ENCODE measurements at places on chromosomes 4 and X. TPM values are rescaled to one million over a fixed set of nuclear protein-coding genes. Genes with fewer than 3 reads are reported as not detected.

DNA sequence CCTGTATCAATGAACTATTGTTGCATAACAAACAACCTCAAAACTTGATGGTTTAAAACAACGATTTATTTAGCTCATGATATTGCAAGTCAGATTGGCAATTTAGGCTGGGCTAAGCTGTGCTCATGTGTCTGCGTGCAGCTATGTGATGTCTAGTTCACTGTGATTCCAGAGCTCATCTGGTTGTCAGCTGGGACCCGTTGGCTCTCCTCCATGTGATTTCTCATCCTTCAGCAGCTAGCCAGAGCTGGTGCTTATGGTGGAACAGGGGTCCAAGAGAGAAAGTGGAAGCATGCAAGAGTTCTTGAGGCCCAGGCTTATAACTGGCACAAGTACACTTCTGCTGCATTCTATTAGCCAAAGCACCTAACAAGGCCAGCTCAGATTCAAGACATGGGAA, 28.8 kb upstream of the TRPC3 start:
- DNase-seq: no peak

DNA sequence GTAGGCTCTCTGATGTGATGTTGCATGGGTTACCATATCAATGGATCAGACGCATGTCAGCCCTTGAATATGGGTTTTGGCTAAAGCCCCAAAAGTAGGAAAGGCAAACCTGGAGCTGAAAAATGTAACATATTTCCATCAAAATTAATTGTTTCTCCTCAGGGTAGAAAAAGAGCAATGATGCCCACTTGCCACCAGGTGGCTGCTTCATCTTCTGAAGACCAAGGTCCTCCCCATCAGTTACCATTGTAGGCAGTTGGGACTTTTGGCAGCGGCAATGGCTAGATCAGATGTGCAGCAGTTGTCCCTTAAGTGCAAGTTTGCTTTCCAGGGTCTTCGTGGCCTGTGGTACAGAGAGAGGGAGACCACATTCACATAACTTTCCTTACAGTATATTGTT, 118.2 kb downstream of the NAF1 start:
- no peak for DNase-seq

Gene FRMPD4
- total RNA-seq: 0.83 TPM

DNA sequence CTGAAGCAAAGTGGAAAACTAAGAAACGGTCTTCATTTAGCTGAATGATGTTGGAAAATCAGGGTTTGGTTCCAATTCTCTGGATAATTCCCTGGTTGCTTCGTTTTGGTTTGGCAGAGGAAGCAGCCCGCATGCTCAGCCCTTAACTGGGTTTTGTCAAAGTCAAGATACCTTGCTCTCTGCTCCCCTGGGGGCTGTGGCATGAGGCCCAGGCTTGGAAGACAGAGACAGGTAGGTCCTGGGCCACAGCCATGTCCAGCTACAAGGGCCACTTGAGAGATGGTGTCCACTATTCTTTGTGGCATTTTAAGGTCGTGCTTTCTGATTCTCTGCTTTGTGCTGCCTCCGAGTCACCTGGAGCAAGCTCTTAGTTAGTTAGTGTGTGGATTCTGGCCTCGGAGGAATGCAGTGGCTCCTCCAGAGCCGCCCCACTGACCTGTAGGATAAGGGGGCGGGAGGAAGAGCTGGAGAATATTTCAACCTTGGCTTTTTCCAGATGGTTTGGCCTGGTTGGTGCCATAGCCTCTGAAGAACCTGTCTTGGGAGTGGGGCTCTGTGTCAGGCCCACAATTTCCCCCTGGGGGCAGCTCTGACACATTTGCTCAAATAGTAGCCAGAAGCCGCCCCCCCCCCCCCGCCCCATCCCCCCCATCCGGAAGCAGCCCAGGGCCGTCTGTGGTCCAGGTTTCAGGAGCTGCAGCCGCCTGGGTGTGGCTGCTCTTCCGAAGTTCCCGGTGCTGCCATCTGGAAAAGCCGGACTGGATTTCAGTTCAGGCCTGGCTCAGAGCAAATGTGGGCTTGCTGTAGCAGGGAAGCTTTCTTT, 147.1 kb downstream of the NHS start:
- no peak for DNase-seq

DNA sequence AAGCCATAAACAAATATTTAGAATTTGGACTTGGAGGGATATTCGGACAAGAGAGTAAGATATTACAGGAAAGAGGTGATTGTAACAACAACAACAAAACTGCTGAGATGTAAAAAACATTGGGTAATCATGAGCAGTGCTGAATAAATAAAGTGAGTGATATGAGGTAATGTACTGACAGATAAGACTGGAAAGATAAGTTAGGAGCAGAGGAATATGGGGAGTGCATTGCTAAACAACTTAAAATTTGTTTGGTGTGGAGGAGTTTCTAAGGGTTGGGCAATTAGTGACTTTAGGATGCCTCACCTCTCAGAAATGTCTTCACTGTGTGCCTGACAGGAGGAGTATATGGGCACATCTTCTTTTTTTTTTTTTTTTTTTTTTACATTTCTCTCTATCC, 637.8 kb upstream of the GRIA3 start:
- DNase-seq: no peak

DNA sequence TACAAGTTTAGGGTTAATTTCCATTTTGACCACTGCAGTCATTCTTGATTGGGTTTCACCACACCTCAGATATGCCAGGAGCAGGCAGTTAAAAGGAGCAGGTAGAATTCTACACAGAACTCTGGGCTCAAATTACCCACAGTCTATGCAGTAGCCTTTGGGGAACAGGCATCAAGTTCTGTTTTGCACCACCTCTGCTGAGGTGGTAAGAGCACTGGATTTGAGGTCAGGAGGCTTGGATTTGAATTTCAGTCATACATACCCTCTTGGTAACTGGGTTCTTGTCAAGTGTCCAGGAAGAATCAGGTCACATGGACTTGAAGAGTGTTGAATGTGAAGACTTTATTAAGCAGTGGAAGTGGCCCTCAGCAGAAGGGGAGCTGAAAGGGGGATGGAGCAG, 40.4 kb upstream of the PGK1 start:
- DNase-seq: no peak

DNA sequence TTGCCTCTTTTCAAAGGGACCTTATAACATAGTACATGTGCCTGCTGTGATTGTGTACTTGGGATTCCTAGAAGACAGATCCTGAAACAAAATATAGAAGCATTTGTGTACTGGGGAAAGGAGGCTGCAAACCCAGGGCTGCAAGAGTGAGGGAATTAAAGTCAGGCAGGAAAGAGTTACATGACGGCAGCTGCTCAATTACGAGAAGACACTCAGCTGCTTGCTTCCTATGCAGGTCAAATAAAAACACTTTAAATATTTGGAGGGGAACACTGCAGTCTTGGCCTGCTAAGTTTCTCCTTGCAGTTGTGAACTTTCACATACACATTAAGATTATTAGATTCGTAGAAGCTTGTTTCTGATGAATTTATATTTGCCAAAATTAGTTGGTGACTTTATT, 191.9 kb upstream of the CXCL13 start:
- no peak for DNase-seq

Gene HTR2C
- 0.75 TPM for total RNA-seq

GRCh38 chrX:121479406-121479805, 432.0 kb downstream of the GLUD2 start:
- DNase-seq: no peak

Gene CFAP47
- total RNA-seq: 0.96 TPM

- DNase-seq: no peak
These were observed 1492.2 kb upstream of the TENM3 start for GRCh38 chr4:180751009-180751408.

DNA sequence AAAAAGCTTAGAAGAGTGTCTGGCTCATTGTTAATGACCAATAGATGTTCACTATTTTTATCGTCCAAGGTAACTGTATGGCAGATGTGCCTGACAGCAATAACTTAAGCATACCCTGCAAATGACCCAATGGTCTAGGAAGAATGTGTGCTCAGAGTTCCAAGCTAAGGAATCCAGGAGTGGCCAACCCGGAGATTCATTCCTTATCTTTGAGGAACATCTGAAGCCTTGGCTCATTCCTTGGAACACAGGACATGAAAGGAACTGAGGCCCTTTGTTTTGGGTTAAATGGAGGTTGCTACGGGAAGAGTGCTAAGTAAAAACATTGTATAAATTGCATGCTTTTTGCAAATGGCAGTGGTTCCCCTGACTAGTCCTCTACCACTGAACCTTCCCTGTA, 38.9 kb upstream of the EFNB1 start:
- no peak for DNase-seq

GRCh38 chr4:106624671-106625070, 256.1 kb upstream of the GIMD1 start:
- DNase-seq: no peak

DNA sequence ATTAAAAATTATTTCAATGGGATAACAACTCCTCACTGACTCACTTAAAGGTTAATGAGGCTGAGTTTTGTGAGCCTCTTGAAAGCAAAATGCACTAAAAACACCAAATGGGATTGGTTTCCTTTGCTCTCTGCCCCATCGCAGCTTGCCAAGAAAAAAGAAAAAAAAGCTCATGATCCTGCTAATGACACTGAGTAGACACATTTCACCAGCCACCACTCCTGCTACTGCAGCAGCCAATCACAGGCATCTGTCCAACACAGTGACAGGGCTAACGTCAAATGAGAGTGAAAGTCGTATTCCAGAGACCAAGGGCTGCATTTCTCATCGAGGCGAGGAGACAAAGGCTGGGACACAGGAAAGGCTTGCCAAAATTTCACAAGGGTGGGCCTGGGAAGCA, 5.2 kb downstream of the APBB2 start:
- DNase-seq: no peak

Gene RS1
- not detected for total RNA-seq

DNA sequence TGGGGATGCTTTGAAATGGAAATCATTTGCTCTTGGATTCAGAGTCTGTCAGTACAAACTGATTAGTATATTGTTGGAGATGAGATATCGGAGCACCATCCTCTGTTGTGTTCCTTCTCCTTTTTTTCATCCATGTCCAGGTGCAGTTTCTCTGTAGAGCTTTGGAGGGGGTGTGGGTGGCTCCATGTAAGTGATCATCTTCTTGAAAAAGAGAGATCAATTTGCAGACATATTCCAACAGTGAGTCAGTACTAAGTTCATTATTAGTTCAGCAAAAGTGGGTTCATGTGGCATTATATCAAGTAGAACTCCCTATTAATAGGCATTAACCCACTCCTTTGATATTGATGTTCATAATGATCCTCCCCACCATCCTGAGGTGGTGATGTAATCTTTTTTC, 18.9 kb downstream of the FRAS1 start:
- DNase-seq: no peak

- DNase-seq: no peak
These were observed 15.2 kb downstream of the GAB1 start for GRCh38 chr4:143351774-143352451.

DNA sequence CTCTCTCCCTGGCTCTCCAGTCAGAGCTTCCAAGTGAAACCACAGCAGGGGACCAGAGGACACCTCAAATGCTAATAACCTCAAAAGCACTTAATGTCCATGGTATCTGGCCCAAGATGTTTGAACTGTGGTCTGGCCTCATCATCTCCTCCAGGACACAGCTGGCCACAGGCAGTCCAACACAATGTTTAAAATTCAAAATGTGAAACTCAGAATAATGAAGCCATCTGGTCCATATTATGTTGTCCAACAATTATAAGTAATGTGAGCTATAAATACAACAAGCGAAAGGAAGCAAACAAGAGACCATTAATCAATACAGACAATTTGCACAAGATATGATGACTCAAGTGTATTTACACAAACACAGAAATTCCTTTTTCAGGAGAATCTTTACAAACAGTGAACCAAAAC, 90.7 kb upstream of the S100G start:
- no peak for DNase-seq

- DNase-seq: no peak
These were observed 78.2 kb downstream of the AFAP1 start for GRCh38 chr4:7861440-7861881.

Gene MAGEC1
- not detected for total RNA-seq
